T-helper 17 cell (primary cell): ENCODE measurements at places on chromosomes 2 and 18. TPM values are rescaled to one million over a fixed set of nuclear protein-coding genes. Genes with fewer than 3 reads are reported as not detected.

SIX3 gene
- not detected for total RNA-seq

HOXD9 gene
- total RNA-seq, result not detected

GRCh38 chr2:74513605-74514367 lies 464 bp upstream of the TLX2 start:
- H3K27me3 ChIP-seq, result peaks cover 40% of the 10 kb centered on the region
- DNase-seq, result no peak

DNA sequence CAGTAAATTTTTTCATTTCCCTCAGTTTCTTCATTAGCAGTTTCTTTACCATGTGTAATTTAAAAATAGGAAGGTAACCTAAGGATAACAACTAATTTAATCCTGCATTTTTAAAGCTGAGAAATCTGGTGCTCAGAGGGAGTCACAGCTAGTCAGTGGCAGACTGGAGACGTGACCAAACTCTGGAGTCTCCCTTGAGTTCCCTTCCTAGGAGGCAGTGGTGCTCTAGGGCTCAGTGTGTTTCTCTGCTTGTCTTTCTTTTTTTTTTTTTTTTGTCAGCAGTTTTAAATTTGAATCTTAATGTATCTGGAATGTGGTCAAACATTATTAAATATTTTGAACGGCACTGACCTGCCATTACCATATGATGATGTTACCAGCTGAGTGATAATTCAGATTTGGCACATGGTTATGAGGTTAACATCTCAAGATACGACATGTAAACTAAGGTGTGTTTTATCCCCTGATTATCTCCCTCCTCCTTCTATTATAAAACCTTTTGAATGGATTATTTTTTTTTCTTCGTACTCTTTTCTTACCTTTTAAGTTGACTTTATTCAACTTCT lies 226.2 kb downstream of the GALNT13 start:
- no peak for DNase-seq
- no peaks in the 10 kb centered on the region for H3K27me3 ChIP-seq
- no peaks in the 10 kb centered on the region for H3K4me1 ChIP-seq
- no peak overlapping the region for H3K27ac ChIP-seq

GRCh38 chr2:162490761-162491470 lies 147.0 kb downstream of the GCA start:
- H3K4me3 ChIP-seq, result no peak overlapping the region
- no peaks in the 10 kb centered on the region for H3K36me3 ChIP-seq
- H3K27ac ChIP-seq, result no peak overlapping the region
- no peak for DNase-seq
- no peaks in the 10 kb centered on the region for H3K4me1 ChIP-seq

ATP6V1C2 gene
- not detected for total RNA-seq

MLPH gene
- not detected for total RNA-seq

DNA sequence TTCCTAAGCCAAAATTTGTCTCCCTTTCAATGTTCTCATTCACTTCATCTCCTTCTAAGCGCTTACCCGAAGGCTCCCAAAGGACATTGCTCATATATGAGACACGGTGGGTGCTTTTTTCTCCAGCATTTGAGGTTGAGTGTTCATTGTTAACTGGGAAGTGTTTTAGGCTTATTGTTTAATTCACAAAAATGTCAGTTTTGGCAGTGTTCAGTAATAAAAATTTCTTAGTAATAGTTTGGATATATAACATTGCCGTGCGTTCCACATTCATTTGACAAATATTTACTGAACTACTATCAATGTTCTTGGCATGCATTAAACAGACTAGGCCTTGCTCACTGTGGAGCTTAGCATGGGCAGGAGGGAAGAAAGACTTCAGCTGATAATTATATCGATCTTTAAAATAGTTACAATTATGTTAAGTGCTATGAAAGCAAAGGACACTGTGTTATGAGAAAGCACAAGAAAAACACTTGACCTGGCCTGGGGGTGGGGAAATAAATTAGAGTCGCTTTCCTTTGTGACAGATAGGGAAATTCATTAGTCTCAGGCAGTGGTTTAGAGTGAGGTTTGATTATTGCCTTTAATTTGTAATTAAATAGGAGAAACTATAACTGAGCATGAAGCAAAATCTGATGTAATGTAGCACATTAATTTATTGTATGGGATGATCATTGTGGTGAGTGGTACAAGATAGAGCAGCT lies 82.2 kb upstream of the DOCK10 start:
- peaks cover 4% of the 10 kb centered on the region for H3K4me1 ChIP-seq
- H3K4me3 ChIP-seq, result no peak overlapping the region
- peaks cover 5% of the 10 kb centered on the region for H3K36me3 ChIP-seq
